CD8-positive, alpha-beta memory T cell (primary cell): ENCODE measurements at places on chromosomes 16 and 17. TPM values are rescaled to one million over a fixed set of nuclear protein-coding genes. Genes with fewer than 3 reads are reported as not detected.

DNA sequence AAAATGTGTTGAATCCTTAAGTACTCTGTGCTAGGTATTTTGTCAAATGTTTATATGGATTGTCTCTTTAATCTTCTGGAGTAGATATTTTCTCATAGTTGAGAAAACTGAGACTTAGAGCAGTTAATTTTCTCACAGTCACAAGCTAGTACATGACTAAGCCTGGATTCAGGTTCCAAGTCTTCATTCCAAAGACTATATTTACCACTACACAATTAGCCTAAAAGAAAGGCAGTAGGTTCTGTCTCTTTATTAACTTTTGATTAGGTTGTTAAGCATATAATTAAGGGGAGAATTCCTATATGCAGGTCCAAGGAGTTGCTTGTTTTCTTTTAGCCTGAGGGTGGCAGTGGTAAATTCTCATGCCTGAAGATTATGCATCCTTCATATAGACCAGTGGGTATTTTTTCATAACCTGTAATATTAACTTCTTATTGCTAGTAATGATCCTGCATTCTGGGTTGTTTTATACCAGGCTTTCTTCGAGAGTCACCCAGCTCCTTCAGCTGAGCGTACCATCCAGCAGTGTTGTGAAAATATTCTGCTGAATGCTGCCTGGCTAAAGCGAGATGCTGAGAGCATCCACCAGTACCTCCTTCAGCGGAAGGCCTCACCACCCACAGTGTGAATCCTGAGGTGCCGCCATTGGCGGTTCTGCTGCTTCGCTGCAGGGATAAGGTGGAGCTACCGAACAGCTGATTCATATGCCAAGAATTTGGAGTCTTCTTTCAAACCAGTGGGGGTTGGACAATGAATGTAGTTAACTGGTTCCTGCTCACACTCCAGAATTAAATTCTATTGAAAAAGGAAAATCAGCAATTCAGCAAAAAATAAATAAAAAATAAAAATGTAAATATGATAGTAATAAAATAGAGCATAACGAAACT lies 28.2 kb upstream of the KPNB1 start:
- no peak for DNase-seq

DNA sequence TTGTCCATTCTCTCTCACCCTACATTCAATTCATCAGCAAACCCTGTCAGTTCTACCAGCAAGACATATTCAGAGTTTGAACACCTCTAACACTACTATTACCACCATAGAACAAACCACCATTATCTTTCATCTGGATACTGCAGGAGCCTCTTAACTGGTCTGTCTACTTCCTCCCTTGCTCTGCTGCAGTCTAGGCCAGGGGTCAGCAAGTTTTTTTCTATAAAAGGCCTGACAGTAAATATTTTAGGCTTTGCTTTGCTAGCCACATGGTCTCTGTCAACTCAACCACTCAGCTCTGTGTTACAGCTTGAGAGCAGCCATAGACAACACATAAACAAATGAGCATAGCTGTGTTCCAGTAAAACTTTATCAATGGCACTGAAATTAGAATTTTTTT lies 13.8 kb downstream of the KCTD19 start:
- DNase-seq: no peak

GRCh38 chr17:81470944-81471817 lies 41.4 kb downstream of the ACTG1 start:
- no peak for DNase-seq

DNA sequence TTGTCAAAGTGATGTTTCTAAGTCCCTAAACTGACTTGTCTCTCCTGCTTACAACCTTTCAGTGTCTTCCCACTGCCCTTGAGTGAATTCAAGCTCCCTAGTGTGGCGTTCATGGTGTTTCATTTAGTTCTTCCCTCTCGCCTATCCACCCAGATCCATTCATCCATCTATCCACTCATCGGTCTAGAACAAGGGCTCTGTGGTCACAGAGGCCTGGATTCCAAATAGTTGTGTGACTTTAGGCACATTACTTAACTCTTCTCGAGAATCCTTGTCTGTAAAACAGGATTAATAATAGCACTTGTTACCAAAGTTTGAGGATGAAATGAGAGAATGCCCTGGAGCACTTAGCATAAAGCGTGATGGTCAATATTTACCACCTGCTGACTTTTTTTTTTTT lies 870 bp upstream of the TAC4 start:
- DNase-seq: no peak

DNA sequence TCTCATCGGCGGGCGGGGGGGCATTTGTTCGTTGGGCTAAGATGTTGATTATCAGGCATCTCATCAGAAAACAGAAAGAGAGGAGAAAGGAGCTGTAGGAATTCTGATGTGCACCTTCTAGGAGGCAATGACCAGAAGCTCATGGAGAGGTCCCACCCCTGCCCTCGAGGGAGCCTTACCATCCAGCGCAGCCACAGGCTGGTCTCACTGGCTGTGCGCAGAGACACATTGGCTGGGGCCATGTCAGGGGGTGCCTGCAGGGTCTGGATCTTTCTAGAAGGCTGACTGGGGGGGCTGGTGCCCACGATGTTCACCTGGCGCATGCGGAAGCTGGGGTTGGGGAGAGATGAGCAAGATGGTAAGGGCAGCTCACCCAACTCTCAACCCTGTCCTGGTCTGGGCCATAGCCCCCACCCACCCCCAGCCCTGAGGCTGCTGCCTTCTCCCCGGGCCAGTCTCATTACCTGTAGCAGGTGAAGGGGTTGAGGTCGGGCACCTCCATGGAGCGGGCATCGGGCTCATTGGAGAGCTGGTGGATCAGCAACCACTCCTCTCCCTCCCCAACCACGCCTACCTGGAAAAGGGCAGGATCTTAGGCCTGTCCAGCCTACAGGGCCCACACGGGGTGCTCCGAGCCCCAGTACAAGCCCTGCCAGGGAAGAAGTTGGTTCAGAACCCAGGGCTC lies 86.2 kb upstream of the CDC42EP4 start:
- no peak for DNase-seq

DNA sequence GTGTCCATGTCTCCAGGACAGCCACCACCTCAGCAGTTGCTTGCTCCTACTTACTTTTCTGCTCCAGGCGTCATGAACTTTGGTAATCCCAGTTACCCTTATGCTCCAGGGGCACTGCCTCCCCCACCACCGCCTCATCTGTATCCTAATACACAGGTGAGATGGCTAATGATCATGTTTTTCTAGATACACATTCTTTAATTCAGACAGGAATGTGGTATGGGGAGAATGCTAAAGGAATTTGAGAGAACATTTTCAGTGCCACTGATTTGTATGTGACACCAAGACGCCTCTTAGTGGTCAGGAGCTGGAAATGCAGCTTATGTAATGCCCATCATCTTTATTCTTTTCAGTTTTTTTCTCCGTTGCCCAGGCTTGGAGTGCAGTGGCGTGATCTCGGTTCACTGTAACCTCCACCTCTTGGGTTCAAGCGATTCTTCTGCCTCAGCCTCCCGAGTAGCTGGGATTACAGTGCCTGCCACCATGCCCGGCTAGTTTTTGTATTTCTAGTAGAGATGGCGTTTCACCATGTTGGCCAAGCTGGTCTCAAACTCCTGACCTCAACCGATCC lies 8.9 kb upstream of the RAPGEFL1 start:
- DNase-seq: peak; percentile 54

DNA sequence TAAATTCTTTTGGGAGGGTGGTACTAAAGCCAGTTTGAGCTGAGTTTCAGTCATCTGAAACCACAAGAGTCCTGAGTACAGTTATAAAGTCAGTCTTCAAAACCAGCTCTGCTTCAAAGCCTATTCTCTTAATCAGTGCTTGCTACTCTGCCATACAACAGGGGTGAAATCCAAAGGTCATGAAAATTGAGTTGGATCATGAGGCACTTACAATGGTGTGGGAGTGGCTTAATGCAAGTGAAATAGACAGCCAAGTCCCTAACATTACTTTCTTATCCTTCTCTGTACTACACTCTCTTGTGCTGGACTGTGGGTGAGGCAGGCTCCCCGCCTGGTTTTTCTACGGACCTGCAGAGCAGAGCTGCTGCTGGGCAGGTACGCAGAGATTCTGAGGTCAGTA lies 12.4 kb downstream of the CBLN1 start:
- DNase-seq: no peak

DNA sequence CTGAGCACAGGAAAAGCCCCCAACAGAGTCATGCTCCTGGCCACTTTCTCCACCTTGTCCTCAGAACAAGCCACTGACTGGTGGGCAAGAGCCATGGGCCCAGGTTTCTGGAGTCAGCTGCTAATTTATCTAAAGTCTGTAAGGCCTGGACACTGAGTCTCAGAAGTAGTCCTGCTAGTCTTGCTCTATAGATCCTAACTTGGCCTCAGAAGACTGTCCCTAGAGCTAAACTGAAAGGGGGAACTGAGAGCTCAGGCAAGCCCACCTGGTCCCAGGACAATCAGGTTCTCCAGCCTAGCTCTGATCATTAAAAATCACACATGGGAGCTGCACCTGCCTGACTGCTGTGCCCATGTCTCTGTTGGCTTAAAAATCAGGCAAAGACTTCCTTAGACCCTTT lies 485.8 kb downstream of the SLC39A11 start:
- DNase-seq: no peak

DNA sequence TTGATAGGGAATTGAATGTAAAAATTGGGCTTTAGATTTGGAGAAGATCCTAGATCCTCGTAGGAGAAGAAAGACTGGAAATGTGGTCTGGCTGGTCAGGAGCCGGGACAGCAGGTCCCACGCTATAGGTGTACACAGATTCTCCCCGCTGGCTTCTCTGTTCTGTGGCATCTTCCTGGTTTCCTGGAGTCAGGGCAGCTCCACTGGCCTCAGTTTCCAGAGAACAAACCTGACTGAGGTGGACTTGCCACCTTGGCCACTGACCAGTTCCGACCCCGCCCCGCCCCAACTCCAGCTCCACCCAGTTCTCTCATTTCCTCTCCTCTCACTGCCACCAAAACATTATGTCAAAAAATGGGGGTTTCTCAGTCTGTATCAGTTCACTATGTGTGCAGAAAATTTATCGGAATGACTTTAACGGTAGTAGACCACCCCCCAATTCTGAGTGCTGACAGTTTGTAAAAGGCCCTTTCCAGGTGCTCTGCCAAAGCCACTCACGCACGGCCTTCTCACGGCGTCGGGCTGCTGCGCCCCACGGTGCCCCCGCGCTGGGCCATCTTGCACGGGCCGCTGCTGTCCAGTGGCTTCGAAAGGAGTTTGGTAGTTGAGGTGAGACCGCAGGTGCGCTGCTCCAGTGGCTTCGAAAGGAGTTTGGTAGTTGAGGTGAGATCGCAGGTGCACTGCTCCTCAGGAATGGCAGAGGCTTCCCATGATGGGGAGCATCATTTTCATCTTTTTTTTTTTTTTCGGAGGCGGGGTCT lies 161.4 kb upstream of the CHMP6 start:
- DNase-seq: no peak

GRCh38 chr17:72405662-72406230 lies 284.9 kb downstream of the SOX9 start:
- no peak for DNase-seq

- DNase-seq: no peak
Observed at GRCh38 chr17:13647543-13648021, 45.9 kb upstream of the HS3ST3A1 start.

DNA sequence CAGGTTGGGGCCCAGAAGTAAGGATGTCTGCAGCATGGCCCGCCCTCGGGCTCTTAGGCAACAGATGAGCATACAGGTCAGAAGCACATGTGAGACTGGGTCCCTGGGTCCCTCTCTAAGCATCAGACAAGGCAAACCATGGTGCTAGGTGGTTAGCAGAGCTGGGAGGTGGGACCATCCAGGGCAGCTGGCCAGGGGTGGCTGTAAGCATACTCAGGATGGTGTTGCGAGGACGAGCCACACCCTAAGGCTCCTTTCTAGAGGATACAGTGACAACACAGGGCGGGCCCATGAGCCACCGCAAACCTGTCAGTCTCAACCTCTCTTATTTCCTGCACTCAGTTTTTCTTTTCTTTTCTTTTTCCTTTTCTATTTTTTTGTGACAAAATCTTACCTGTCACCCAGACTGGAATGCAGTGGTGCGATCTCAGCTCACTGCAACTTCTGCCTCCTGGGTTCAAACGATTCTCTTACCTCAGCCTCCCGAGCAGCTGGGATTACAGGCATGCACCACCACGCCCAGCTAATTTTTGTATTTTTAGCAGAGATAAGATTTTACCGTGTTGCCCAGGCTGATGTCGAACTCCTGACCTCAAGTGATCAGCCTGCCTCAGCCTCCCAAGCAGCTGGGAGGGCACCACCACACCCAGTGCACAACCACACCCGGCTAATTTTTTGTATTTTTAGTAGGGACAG lies 3.6 kb downstream of the FA2H start:
- no peak for DNase-seq

GRCh38 chr16:67571981-67572431 lies 9.7 kb downstream of the CTCF start:
- no peak for DNase-seq

DNA sequence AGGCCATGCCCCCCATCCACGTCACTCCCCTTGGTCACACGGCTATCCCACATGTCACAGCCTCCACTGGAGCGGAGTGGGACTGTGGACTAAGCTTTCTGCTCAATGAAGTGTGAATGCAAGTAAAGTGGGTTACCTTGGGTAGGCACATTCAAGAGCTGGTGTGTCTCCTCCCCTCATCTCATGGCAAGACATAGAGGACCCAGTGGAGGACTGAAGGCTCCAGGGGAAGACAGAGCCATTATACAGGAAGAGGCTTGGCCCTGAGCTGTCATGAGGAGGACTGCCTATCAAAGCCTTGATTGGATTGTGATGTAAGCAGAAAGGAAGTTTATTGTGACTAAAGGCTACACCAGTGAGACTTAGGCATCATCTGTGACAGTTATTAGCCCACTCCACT lies 129.2 kb upstream of the CCL2 start:
- no peak for DNase-seq

GRCh38 chr16:15739950-15740349 lies 89.9 kb downstream of the NDE1 start:
- DNase-seq: no peak

DNA sequence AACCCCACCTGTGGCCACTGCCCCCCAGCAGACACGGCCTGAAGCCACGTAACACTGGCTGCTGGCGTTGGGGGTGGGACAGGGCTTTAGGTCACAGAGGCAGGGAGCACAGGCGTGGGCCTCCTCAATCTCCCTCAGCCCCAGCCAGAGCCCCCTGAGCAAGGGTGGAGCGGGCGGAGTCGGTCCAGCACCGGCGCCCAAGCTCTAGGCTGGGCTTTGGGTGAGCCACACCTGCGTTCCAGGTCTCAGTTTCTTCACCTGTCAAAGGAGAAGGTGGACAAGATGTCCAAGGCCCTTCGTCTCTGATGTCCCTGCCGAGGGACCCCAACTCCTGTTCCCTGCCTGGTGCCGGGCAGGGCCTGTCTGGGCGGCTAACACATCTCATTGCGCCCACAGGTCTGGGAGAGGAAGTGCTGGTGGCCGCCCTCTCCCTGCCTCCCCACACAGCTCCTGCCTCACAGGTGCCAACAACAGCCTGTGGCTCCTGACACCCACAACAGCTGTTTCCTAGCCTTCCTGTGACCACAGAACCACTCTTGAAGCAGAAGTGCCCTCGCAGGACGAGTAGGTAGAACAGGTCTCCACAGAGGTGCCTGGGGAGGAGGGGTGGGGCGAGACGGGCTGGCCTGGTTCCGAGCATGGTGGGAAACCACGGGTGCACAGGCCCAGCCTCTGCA lies 12.0 kb downstream of the FAM83G start:
- DNase-seq: peak; percentile 49

GRCh38 chr17:14559264-14560119 lies 258.6 kb downstream of the HS3ST3B1 start:
- DNase-seq: no peak

Gene CSH1
- not detected for total RNA-seq

Gene UMOD
- total RNA-seq: not detected

Gene BRICD5
- 8.4 TPM for total RNA-seq

Gene ST6GALNAC2
- 1.0 TPM for total RNA-seq

Gene TLCD3A
- total RNA-seq: 12.1 TPM

Gene HS3ST2
- not detected for total RNA-seq

Gene EME1
- 23.6 TPM for total RNA-seq

Gene TAC4
- not detected for total RNA-seq

Gene ACE
- 4.7 TPM for total RNA-seq
